NCI-H2171 (cell line): ENCODE measurements at places on chromosomes 6 and 20.

GRCh38 chr20:672963-673602 is 2.5 kb downstream of the SCRT2 start:
- no peak for DNase-seq

GRCh38 chr6:107060704-107061103 is 32.7 kb downstream of the MTRES1 start:
- no peak for DNase-seq

DNA sequence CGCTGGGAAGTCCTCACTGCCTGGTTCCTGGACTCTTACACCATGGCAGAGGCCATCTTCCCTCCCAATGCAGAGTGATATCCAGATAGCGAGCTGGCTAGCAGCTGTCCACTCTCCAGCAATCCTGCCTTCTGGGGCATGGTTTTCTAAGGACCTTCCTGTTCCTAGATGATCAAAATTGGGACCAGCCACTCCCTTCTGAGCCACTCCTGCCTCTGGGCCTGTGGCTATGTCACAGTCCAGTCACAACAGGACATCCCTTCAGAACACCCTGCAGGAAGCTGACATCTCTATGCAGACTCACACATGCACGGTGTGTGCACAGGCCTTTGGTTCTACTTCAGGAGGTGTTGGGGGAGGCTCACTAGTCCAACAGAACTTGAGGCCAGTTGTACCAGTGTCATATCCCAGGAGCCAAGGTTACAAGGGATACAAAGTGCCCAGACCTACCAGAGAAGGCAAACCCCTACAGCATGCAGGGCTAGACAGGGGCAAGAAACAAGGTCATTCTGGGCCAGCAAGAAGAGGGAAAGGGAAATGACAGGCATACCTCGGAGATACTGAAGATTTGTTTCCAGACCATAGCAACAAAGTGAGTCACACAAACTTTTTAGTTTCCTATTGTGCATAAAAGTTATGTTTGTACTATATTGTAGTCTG is 2.7 kb upstream of the MCCD1 start:
- DNase-seq, result no peak

DNA sequence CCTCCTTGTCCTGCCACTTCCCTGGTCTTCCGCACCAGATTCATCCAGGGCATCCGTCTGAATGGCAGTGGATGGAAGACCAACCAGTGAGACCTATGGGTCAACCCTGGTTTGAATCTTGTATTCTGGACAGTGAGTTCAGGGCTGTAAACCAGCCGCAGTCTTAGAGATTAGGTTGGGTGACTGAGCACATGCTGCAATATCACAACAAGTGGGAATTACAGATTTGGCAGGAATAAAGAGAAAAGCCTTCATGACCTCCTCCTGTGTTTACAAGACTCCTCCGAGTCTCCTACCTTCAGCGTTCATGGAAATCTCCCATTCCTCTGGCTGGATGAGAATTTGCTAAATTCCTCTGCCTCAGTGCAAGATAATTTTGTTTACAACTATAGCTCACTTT is 9.9 kb downstream of the ECI2 start:
- DNase-seq, result no peak

DNA sequence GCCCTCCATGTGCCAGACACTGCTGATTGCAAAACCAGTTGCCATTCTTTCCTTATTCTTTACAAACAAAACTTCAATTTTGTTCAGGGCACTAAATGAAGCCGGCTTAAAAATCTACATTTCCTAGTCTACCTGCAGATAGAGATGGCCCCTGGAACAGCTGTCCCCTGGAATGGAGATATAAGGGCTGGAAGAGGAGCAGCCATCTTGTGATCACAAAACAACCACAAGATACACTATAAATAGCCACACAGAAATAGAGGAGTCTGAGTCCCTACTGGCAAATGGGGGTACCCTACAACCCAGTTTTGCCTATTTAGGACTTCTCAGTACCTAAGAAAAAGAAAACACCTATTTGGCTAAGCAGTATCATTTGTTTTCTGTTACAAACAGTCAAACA is 115.9 kb upstream of the BEND6 start:
- no peak for DNase-seq

- no peak for DNase-seq
Observed at GRCh38 chr6:44926556-44926955, 401.6 kb upstream of the RUNX2 start.

DNA sequence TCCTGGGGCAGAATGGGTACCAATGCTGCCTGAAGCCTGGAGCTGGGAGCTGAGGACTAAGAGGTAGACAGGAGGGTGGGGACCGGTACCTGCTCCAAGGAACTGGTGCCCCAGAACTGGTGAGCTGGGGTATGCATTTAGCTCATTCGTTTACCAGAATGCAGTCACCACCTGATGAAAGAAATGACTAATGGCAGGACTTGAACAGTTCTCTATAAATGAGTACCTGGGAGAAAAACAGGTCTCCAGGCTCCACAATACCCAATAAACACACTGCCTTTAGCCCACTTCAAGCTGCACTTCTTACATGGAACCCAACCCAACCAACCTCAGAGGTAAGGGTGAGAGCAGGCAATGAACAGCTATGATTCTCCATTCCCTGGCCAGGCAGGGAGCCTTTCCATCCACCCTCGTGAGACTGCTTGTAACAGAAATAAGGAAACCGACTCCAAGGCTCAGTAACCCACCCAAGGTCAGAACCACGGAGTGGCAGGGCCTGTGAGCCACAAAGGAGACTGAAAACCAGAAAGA is 15.4 kb downstream of the FKBP1A start:
- DNase-seq, result no peak

DNA sequence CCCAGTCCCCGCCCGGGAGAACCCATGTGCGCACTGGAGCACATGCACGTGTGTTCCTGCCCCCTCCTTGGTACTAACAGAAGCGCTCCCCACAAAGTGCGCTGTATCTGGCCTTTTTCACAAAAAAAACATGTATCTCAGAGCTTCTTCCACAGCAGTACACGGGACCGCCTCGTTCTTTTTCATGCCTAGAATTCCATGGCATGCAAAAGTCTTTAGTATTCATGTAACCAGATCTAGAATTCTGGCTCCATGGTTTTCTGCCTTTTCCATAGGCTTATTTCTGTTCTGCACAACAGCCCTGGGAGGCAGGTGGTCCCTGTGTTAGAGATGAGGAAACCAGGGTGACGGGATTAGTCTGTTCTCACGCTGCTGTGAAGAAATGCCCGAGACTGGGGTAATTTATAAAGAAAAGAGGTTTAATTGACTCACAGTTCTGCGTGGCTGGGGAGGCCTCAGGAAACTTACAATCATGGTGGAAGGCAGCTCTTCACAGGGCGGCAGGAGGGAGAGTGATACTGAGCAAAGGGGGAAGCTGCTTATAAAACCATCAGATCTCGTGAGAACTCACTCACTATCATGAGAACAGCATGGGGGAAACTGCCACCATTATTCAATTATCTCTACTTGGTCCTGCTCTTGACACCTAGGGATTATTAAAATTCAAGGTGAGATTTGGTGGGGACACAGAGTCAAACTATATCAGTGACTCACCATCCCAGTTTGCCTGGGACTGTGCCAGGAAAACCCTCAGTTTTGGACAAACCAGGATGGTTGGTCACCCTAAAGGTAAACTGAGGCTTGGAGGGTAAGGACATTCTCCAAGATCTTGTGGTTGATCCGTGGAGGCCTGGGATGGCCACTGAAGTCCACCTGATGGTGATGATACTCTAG is 41.0 kb downstream of the C20orf203 start:
- DNase-seq, result no peak

- DNase-seq, result no peak
Observed at GRCh38 chr6:158711264-158711663, 61.4 kb downstream of the SYTL3 start.

DNA sequence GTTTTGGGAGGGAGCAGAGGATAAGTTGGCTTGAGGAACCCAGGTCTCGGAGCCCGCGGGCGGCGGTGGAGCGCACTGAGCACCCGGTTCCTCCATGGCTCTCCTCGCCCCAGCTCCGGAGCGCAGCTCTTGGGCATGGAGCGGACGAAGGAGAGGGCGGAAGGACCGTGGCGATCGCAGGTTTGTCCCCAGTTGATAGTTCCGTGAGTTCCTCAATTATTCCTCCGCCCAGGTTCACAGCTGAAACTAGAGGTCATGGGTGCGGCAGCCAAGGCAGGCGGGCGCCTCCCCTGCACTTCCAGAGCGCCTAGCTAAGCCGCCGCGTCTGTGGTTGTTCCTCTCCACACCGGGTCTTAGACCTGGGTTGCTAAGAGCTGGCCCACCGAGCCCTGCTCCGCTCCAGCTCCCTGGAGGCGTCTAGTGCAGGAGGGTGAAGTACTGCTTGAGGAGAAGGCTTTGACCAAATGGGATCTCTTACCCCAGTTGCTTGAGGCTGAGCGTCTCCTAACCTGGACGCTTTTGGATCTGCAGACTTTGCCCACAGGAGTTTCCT is at the start of gene HTR1B:
HTR1B (minus strand) TSS at position 184 of the 553 bp plus-strand sequence; CDS start at position 96, 88 bp downstream.
- DNase-seq, result no peak

- no peak for DNase-seq
Observed at GRCh38 chr6:11852061-11852651, 73.6 kb upstream of the ADTRP start.

GRCh38 chr6:149097794-149098193 is 219.7 kb upstream of the TAB2 start:
- no peak for DNase-seq

DNA sequence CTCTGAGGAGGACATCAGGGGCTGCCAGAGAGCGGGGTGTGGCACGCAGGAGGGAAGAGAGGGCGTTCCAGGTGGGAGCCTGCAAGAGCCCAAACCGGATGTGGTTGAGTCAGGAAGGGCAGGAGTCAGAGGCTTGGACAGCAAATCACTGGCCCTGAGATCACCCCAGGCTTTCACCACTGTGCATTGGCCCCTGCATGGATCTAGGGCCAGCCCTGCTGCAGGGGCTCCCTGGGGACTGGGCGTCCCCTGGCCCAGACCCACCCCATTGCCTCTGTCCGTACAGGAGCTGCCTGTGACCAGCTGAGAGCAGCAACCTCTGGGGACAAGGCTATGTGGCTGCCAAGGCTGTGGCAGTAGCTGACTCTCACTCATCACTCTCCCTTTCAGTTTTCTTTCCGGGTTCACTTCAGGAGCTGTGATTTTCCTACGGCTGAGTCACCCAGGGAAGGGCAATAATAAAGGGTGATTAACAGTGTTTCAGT is 33.9 kb downstream of the KCNK17 start:
- no peak for DNase-seq

- DNase-seq, result no peak
Observed at GRCh38 chr6:68279793-68280557, 355.1 kb upstream of the ADGRB3 start.

- no peak for DNase-seq
Observed at GRCh38 chr6:22124756-22125155, 172.1 kb downstream of the PRL start.

- no peak for DNase-seq
Observed at GRCh38 chr6:1594445-1595200, 15.1 kb upstream of the FOXC1 start.

DNA sequence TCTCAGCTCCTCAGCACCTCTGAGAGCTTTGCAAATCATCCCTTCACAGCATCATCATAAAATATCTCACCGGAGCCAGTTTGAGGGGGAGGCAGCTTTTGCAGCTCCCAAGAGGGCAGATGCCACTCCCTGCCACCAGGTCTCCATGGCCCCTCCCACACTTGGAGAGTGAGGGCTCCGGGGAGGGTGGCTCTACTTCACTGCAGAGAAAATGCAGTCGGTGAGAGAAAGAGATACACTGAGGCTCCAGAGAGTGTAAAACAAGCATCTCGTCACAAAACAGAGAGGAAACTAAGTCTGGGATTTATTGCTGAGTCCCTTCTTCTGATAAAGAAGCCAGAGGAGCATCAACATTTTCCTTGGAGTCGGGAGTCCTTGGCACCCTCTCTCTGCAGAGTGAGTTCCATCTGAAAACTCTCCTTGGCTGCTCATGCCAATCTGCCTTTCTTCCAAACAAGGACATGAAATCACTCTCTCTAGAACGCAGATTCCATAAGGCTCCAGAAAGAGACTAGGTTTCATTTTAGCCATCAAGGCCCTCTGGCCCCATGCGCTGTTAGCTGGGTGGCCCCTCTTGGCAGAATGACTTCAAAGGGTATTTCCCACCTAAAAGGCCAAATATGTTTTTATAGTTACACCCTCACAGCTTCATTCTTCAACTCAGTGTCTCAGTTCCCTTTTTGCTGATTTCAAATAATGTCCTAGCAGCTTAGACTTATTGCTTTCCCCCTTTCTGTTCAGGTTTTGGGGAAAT is 70.6 kb upstream of the F13A1 start:
- no peak for DNase-seq

DNA sequence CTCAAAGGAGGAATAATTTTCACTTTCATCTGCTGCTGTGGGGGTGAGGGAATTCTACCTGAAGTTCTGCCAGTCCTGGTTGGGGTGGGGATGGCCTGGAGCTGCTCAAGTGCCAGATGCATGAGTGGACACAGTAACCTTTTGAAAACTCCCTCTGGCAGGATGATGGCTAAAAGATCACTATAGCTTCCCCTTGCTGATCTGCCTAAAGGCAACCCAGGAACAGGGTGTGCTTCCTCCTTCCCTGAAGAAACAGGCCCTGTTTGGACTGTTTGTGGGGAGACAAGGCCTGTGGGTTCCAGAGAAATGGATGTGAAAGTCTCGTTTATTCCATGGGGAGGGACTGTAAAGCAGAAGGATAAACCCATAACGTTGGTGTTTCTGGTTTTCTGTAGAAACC is 176.9 kb downstream of the DTNBP1 start:
- no peak for DNase-seq

- DNase-seq, result no peak
Observed at GRCh38 chr20:924639-925038, 8.5 kb upstream of the ANGPT4 start.

GRCh38 chr20:31760519-31761240 is 21.6 kb downstream of the TPX2 start:
- no peak for DNase-seq

- no peak for DNase-seq
Observed at GRCh38 chr6:109174916-109175315, 79.6 kb downstream of the CEP57L1 start.

DNA sequence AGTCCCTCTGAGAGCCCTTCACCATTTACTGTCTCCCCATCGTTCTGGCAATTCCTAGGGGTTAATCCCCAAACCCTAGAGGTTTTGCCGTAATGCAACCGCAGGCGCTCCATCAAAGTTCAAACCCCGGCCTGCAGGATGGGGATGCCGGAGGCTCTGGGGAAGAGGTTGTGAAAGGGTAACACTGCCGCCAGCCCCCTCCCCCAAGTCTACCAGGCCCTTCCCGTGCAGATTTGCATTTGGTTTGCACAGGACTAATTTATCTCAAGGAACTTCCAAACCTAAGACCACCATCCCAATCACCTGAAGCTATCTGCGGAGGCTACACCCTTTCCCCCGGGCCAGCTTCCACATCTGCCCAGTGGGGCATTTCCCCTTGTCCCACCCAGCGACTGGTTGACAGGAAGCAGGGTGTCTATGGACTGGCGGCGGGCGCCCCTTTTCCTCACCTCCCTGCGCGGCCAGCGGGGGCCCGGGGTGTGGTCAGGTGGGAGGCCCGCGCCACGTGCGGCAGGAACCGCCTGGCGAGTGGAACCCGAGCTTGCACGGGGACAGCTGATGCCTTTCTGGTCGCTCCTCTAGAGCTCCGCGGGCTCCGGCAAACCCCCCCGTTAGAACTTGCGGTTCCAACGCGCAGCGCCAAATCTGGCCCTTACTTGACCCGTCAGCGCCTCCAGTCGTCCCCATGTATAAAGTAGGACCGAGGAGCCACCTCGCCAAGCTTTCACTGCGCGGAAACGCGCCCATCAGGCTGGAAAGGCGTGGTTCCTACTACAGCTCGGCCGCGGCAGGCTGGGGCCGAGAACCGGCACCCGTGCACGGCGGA is 9.4 kb upstream of the SLC4A11 start:
- no peak for DNase-seq

GRCh38 chr6:16648003-16648402 is 113.3 kb downstream of the ATXN1 start:
- no peak for DNase-seq

- no peak for DNase-seq
Observed at GRCh38 chr20:64006902-64007301, 26.0 kb downstream of the PRPF6 start.
